Dermis blood vessel endothelial cell (primary cell): ENCODE measurements at places on chromosomes 5 and 9. TPM values are rescaled to one million over a fixed set of nuclear protein-coding genes. Genes with fewer than 3 reads are reported as not detected.

The CCDC187 gene
- total RNA-seq, result not detected in 2 replicates

The HTR4 gene
- 0.14 TPM in 1 of 2 replicates, not detected in the other for total RNA-seq

The SERF1B gene
- total RNA-seq, result 22.8 and 29.3 TPM in 2 replicates

The ANKRD34B gene
- not detected in 2 replicates for total RNA-seq

The STKLD1 gene
- 0.47 and 1.2 TPM in 2 replicates for total RNA-seq
